ENCODE measurements at places on chromosomes 13 and 19.
A peak's percentile ranks its signal among the peaks of the same experiment; 100 is the strongest.

DNA sequence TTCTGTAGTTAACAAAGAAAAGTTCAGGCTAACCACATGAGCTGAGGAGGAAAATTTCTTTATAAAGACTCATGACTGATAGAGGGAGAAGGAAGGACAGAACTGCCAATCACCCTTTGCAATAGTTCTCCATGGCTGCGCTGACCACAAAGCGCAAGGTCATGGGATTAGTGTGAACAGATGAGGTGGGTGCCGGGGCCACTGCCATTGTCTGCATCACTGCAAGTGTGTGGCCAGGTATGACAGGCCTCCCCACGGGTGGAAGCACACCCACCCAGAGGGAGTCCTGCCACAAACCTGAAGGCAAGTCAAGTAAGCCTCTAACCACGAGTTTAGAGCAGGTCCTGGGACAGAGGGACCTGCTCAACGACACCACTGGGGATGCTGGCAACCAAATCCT, 128.1 kb downstream of the TUBA3C start:
- DNase-seq, result no peak

- DNase-seq, result peak; percentile 83
Measured at GRCh38 chr19:35346193-35347052, 1.3 kb upstream of the FFAR1 start.

- no peak for DNase-seq
Measured at GRCh38 chr19:39830406-39830805, 3.6 kb downstream of the DYRK1B start.

GRCh38 chr13:66415444-66415843, 814.7 kb downstream of the PCDH9 start:
- no peak for DNase-seq

DNA sequence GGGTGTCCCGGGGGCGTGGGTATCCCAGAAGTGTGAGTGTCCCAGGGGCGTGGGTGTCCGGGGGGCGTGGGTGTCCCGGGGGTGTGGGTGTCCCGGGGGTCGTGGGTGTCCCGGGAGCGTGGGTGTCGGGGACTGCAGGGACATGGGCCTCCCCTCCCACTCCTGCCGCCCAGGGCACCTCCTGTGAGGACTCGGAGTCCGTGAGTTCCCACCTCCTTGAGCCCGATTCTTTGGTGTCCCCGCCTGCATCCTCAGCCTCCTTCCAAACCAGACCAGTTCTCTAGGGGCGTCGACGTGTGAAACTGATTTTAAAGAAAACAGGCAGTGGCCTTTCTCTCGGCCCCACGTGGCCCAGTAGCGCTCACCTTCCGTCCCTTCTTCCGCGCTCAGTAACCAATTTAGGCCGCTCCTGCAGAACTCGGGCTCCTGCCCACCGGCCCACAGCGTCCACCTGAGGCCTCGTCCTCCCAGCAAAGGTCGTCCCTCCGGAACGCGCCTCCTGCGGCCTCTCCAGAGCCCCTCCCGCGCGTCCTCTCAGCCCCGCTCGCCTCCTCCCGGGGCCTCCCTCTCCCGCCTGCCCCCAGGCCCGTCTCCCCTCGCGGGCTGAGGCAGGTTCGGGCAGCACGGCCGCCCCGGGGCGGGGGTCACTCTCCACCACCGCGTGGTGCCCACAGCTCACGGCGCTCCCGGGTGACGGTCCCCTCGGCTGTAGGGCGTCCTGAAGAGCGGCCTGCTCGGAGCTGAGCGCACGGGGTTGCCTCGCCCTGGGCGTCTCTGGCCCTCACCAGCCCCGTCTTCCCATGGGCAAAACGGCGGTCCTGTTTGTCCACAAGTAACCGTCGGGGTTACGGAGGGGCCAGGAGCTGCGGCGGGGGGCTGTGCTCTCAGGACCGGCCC, 3.8 kb downstream of the F7 start:
- no peak for DNase-seq

Data from CD4-positive, alpha-beta T cell treated with Interleukin-4 for 1 hour (primary cell).